ENCODE measurements at places on chromosomes 4 and X.

- no peak for DNase-seq
Measured at GRCh38 chr4:149980121-149980682, 98.0 kb upstream of the DCLK2 start.

- no peak for DNase-seq
Measured at GRCh38 chr4:123682931-123683330, 286.3 kb downstream of the SPRY1 start.

DNA sequence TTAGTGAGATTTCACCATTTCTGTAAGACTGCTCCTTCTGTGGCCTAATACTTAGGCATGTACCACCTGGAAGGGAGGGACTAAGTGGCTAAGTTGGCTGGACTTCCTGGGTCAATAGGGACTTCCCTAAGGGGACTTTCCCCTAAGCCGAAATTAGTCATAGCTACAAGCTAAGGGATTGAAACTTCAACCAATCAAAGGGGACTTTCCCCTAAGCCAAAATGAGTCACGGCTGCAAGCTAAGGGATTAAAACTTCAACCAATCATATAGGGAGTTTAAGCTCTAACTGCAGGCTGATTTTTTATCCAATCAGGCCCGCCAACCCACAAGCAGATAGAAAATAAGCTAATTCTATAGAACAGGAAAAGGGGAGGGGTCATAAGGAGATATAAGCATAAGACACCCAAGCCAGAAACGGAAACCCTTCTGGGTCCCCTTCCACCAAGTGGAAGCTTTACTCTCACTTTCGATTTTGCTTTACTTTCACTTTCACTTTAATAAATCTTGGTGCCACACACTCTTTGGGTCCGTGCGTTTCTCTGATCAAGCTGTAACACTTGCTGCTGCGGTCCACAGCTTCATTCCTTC is 382.8 kb downstream of the KLHL4 start:
- no peak for DNase-seq

DNA sequence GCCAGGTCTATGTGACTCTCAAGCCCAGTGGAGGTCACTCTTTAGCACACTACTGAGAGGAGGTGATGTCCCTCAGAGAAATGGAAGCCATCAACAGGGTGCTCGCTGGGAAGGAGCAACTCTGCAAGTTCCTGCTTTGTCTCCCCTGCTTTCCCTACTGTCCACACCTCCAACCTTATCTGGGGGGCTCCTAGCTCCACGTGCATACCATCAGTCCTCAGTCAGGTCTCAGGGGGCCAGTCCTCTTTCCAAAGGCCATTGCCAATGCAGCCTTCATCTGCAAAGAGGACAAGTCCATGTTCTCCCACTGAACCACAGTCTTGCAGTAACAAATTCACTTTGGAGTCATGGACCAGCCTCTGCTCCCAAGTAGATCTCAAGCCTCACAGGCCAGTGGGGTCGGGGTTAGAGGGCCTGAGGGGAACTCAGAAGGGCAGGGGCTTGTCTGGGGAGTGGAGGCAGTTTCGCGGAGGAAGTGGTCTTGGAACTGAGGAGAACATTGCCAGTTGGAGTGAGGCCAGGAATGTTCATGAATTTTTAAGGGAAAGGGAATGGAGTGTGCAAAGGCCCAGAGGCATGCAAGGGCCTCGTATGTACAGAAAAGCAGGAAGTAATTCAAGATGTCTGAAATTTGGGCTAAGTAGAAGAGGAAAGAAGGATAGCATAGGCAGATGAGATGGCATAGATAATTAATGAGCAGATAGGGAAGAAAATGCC is 8.9 kb downstream of the RTL5 start:
- no peak for DNase-seq

DNA sequence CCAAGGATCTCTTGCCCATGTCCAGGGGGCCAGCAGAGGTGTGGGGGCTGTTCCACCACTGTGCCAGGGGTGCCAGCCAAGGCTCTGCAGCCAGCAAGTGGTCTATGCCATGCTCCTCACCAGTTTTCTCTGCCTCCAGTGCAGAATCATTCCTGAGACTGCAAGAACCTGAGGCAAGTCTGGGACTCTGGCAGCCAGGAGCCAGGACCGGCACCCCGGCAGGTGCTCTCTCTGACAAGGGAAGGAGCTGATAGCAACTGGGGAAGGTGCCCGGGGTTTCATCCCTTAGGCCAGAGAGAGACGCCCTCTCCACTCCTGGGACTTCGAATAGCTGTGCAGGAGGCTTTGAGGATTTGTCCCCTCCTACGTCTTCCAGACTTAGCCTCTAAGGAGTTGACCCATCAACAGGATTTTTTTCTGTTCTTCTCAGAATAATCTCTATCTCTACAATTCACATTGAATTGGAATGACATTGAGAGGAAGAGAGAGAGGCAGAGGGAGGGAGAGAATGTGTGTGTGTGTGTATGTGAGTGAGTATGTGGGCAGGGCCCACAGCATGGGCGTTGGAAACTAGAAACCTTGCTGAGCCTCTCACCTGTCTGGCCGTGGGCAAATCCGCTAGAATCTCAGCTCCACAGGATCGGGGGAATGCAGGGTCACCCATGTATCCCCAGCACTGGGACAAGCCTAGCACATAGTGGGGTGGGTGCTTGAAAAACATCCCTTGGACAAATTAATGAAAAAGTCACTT is 74.5 kb upstream of the AFAP1 start:
- no peak for DNase-seq

All from activated naive CD8-positive, alpha-beta T cell treated with anti-CD3 and anti-CD28 coated beads, Interleukin-2, amount 50 U/mL, for 24 hours (primary cell).